ENCODE measurements at places on chromosomes 3 and 15. TPM values are rescaled to one million over a fixed set of nuclear protein-coding genes. Genes with fewer than 3 reads are reported as not detected.

The CNTN6 gene
- not detected for total RNA-seq

The GPR176 gene
- 84.3 TPM for total RNA-seq

The SAMMSON gene
- total RNA-seq: not detected

The NOX5 gene
- under 0.01 TPM for total RNA-seq

The ALDH1L1 gene
- not detected for total RNA-seq

The TMEM207 gene
- total RNA-seq: not detected

The WDR93 gene
- 0.07 TPM for total RNA-seq

The SH2D7 gene
- total RNA-seq: not detected

The BBS4 gene
- 5.4 TPM for total RNA-seq

The FMN1 gene
- 0.04 TPM for total RNA-seq

The ACKR2 gene
- not detected for total RNA-seq

The ISLR2 gene
- total RNA-seq: not detected

The ITIH3 gene
- not detected for total RNA-seq

The TMEM266 gene
- not detected for total RNA-seq

The HDC gene
- total RNA-seq: not detected

The SCAP gene
- 69.7 TPM for total RNA-seq

The B3GNT5 gene
- 24.9 TPM for total RNA-seq

The CACNA2D3 gene
- not detected for total RNA-seq

The FBXO45 gene
- total RNA-seq: 22.7 TPM

The SERPINI2 gene
- total RNA-seq: not detected

The FSIP1 gene
- 0.63 TPM for total RNA-seq

The KBTBD8 gene
- 5.9 TPM for total RNA-seq

The GOLGA8J gene
- not detected for total RNA-seq

The CLCN2 gene
- 2.2 TPM for total RNA-seq

The GOLGA6B gene
- not detected for total RNA-seq

The PIK3CB gene
- total RNA-seq: 16.5 TPM

The GOLGA6D gene
- total RNA-seq: not detected

The NDUFB4 gene
- total RNA-seq: 44.5 TPM

The IL17RE gene
- 0.14 TPM for total RNA-seq

The CP gene
- 0.13 TPM for total RNA-seq

The LHFPL4 gene
- total RNA-seq: not detected

The STRA6 gene
- total RNA-seq: not detected

The GOLGA6A gene
- total RNA-seq: not detected

The SLC22A13 gene
- total RNA-seq: 0.18 TPM

The PAQR5 gene
- 0.07 TPM for total RNA-seq

The RASL12 gene
- total RNA-seq: not detected

The PRR20G gene
- total RNA-seq: not detected

The PCLAF gene
- 49.8 TPM for total RNA-seq

The KBTBD13 gene
- not detected for total RNA-seq

The EPHA6 gene
- total RNA-seq: not detected

The EDEM1 gene
- total RNA-seq: 26.2 TPM

The NR1I2 gene
- not detected for total RNA-seq

The MAGEL2 gene
- total RNA-seq: under 0.01 TPM

The PLA2G4E gene
- not detected for total RNA-seq

The MESP2 gene
- total RNA-seq: 0.14 TPM

The CRABP1 gene
- total RNA-seq: not detected

The ULK3 gene
- 27.0 TPM for total RNA-seq

The BLM gene
- 9.0 TPM for total RNA-seq

The TGM5 gene
- not detected for total RNA-seq

The SH3GL3 gene
- 0.07 TPM for total RNA-seq

The THAP10 gene
- total RNA-seq: 3.3 TPM

The LRTM1 gene
- not detected for total RNA-seq
